ENCODE measurements at places on chromosomes 13 and 19.

GRCh38 chr13:37216331-37216730, 110.9 kb upstream of the CSNK1A1L start:
- no peak for DNase-seq

DNA sequence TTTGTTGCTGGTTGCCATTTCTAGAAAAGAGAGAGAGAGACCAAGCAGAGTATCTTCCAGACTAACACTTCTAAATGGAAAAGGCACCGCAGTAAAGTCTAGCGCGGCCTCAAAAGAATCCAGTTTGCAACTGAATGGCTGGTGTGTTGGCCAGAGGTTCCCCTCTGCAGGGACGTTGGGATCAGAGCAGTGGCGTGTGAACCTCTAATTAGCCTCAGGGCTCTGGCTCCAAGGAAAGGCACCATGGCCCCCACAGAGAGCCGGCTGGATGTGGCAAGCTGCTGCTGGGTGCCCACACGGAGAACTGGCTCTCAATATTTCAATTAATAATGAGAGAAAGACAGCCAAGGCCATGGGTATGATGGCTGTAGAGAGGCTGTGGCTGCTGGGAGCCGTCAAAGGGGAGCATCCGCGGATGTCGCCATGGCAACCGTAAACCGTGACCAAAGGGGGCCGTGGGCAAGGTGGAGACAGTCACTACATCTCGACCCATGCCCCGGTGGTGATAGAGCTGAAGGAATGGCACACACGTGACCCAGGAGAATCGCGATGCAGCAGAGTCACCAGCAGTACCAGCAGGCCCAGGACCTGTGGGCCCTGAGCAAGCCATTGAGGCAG, 9.5 kb downstream of the VSTM2B start:
- no peak for DNase-seq

DNA sequence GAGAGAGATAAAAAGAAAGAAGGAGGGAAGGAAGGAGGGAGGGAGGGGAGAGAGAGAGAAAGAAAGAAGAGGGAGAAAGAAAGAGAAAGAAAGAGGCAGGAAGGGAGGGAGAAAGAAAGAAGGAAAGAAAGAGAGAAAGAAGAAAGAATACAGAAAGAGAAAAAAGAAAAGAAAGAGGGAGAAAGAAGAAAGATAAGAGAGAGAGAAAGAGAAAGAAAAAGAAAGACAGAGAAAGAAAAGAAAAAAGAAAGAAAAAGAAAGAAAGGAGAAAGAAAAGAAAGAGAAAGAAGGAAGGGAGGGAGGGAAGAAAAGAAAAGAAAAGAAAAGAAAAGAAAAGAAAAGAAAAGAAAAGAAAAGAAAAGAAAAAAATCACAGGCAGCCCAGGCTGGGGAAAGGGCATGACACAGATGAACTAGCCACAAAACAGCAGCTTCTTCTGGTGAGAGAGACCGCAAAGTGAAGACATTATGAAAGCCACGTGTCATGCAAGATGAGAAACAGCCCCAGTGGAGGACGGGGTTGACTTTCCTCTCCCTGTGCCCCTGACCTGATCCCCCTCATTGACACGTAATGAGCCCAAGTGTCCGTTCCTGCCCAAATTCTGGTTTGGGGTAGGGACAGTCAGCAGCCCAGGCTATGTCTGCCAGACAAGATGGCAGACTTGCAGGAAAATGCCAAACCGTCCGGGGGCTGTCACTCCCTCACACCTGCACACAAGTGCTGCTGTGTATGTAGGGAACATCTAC, 102.1 kb downstream of the INSR start:
- peak; percentile 83 for DNase-seq

DNA sequence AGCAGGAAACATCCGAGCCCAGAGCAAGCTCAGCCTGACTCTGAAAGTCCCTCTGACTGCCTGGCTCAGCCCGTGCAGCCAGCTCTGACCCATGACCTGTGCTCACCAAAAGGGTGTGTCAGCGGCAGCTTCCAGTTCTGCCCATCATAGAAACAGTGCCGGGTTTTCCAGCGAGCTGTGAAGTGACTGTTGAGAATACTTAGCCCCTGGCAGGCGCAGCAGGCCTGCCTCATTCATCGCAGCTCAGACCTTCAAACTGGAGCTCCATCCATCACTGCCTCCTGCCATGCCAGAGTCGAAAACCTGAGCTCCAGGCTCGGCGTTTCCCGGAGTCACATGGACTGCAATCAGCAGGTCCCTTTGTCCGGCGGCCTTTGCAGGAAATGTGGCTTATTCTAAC, 16.3 kb upstream of the GSX1 start:
- DNase-seq = no peak

- no peak for DNase-seq
Measured at GRCh38 chr13:36753176-36753575, 65.8 kb upstream of the RFXAP start.

GRCh38 chr13:24141333-24141910, 19.1 kb upstream of the SPATA13 start:
- no peak for DNase-seq

GRCh38 chr19:14416817-14417231, 2.3 kb downstream of the DDX39A start:
- DNase-seq = no peak

Measured in activated CD4-positive, alpha-beta T cell treated with anti-CD3 and anti-CD28 coated beads, Interleukin-2, amount 10 ng/mL, durations not matched to agents 24 days and 14 days (primary cell).